ENCODE measurements at places on chromosomes 12 and 14.

- DNase-seq, result no peak
Measured at GRCh38 chr12:66041651-66042363, 88.7 kb downstream of the LLPH start.

DNA sequence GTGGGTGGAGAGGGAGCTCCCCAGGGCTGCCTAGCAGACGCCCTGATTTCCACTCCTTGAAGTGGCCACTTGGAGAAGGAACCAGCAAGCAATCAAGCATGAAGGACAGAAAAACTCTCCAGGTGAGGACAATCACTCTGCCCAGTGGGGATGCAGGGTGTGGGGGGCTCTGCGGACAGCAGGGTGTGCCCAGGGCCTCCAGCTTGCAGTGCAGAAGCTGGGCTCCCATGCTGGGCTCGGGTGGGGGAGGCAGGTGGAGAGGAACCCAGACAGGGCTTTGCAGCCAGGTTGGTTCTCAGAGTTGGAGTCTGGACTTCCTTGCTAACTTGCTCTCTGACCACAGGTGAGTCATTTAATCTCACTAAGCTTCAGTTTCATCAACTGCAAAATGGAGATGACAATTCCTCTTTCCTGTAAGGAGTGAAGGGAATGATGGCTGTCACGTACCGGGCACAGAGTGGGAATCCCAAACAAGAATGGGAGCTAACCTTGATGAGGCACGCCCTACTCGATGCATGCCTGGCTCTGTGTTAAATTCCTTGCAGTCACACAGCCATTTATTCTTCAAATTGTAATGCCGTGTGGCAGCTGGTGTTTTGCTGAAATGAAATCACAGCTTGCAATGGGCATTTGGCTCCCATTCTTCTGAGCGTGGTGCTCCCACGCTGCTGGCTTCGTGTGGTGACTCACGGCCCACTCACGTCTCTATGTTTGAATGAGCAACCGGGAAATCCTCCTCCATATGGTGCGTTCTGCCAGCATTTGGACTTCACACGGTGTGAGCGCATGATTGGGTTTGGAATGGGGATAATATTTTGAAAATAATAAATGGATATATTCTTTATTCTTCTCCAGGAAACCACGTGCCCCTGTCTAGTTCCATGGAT lies 75.2 kb downstream of the PRIMA1 start:
- DNase-seq, result no peak

- no peak for DNase-seq
Measured at GRCh38 chr12:11635341-11635740, 14.1 kb upstream of the ETV6 start.

DNA sequence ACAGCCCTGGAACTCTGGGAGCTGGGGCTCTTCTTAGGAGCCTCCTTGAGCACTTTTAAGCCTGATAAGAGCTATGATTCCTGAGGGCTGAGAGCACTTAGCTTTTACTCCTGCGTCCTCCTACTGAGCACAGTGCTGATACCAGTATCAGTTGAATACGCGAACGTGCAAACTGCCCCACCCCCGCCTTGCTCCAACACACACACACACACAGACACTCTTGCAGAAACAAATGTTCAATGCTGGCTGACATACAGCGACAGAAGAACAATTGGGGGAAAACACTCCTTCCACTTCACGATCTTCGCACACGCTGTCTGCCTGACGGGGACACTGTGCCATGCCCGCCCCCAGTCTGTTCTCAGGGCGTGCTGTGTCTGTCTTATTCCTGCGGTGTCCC lies 57.2 kb upstream of the DLK1 start:
- DNase-seq, result no peak

- DNase-seq, result no peak
Measured at GRCh38 chr14:100072783-100073346, 7.6 kb downstream of the EVL start.

DNA sequence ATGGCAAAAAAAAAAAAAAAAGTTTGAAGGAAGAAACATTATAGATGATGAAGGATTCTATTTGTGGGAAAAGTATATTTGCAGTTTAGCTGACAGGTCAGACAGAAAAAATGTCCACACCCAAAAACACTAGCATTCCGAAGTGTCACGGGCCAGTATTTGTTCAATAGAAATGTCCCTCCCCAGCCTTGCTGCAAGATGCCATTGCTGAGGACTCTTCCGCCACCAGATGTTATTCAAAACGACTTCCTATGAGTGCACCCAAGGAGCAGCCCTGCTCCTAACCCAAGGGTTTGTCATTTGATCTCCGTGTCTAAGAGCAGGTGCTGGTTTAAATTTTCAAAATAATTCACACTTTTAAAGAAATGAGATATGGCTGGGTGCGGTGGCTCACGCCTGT lies 163.1 kb downstream of the GCH1 start:
- no peak for DNase-seq

DNA sequence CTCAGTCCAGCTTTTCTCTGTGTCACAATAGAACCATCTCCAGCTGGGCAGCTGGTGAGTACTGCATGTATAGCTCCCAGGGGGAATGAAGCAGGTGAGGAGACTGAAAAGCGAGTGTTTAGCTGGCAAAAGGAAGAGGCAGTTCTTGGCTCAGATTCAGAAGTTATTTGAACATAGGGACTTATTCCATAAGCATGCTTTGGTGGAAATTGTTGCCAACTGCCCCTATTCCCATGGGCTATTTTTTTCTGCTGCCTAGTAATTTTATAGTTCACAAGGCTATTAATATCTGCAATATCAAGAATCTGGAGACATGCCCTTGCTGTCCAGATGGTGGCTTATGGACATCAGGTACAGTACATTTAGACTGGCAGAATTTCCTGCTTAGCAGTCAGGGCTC lies 1112.7 kb downstream of the LRFN5 start:
- DNase-seq, result no peak

DNA sequence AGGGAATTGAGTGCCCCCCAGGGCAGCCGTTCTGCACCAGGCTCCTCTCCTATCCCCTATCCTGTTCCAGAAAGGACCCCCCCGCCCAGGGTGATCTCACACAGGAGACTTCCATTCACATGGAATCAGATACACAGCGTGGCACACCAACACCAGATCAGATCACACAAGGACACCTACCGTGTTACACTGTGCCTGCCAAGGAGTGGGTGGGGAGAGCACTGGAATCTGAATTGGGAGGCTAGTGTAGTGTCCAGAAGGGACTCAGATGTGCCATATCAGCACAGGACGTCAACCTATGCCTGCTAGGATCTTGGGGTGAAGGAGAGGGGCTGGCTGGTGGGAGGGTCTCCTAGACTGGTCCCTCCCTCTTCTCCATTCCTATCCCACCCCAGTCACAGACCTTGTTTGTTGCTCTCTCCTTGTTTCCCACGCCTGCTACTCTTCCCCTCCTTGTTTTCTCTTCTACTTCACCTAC lies 2.3 kb downstream of the PTMS start:
- DNase-seq, result no peak

- no peak for DNase-seq
Measured at GRCh38 chr14:103705504-103706284, 9.6 kb downstream of the XRCC3 start.
